Uterine smooth muscle cell (primary cell): ENCODE measurements at places on chromosomes 2 and 18. TPM values are rescaled to one million over a fixed set of nuclear protein-coding genes. Genes with fewer than 3 reads are reported as not detected.

AGXT gene
- total RNA-seq = under 0.01 TPM in 1 of 2 replicates, not detected in the other

C1GALT1C1L gene
- total RNA-seq = 0.50 and 2.0 TPM in 2 replicates

SLC16A14 gene
- total RNA-seq = 2.2 and 3.5 TPM in 2 replicates

VWC2L gene
- under 0.01 TPM in 1 of 2 replicates, not detected in the other for total RNA-seq

THSD7B gene
- total RNA-seq = under 0.01 TPM in 1 of 2 replicates, not detected in the other

AGAP1 gene
- 11.8 and 11.9 TPM in 2 replicates for total RNA-seq
